Uterus (tissue), 4 donors: ENCODE measurements at places on chromosomes 2 and 18.

DNA sequence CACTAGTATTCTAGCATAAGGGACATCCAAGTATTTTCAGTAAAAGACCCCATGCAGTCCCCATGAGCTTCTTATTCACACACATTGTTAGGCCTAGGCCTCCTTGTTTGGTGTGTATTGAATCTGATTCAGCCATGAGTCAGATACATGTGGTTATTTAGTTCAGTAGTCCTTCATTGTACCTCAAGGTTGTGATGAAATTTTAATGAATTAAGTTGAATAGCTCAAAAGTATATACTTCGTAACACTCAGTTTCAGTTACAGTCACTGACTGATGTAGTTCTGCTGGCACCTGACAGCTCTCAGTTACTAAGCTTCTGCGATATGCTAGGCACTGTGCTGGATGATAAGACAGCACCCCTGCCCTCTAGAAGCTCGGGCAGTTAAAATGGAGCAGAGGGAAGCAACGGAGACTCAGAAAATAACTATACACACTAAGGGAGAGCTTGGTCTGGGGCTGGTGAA is 86.4 kb downstream of the XRCC5 start:
- DNase-seq, result no peak

DNA sequence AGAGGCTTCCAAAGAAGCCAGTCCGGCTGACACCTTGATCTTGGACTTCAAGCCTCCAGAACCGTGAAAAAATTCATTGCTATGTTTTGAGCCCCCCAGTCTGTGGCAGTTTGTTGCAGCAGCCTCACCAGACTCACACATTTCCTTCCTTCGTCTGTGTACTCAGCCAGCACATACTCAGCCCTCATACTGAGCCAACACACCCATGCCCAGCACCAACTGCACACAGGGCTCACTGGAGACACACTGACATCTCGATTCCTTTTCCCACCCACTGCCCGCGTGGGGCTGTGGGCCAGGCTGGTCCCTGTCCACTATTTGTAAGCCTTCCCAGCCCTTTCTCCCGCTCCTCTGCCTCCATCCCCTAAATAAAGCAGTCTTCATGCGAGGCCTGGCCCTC is 24.1 kb upstream of the NMUR1 start:
- no peak for DNase-seq

DNA sequence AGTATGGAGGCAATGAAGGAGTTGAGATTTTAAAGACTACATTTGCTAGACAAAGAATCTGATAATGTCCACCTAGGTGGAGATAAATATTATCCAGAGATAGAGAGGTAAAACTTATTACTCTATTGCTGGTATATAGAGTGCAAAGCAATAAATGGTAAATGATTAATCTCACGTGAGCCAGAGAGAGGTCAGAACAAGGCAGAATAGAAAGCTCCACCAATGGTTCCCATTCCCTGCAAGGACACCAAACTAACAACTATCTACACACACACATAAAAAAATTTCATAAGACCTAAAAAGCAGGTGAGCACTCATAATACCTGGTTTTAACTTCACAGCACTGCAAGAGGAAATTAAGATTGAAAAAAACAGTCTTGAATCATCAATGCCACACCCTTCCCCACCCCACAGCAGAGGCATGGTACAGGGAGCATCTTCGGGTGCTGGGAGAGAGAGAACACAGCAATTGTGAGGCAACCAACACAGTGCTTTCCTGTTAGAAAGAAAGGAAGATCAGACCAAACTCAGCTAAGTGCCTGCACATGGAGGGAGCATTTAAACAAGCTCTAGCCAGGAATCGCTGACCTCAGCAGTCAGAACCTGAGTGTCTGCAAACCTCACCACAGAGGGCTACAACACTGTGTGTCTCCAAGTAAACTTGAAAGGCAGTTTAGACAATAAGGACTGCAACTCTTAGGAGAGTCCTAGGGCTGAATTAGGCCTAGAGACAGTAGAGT is 1432.6 kb upstream of the TMEFF2 start:
- DNase-seq, result no peak

- no peak for DNase-seq
These were observed 45.5 kb upstream of the COL3A1 start for GRCh38 chr2:188928643-188929042.

- no peak for DNase-seq
These were observed 101.5 kb upstream of the MGAT5 start for GRCh38 chr2:134152045-134153010.

- DNase-seq, result no peak
These were observed 398.4 kb upstream of the CHST9 start for GRCh38 chr18:27583466-27583865.

GRCh38 chr18:78984941-78985784 is 5.5 kb downstream of the SALL3 start:
- DNase-seq, result no peak

- DNase-seq, result no peak
These were observed 748.0 kb downstream of the DPP10 start for GRCh38 chr2:115190459-115190858.

- no peak for DNase-seq
These were observed 362.6 kb upstream of the ID2 start for GRCh38 chr2:8319219-8319618.

GRCh38 chr2:220743203-220743602 is 828.9 kb downstream of the EPHA4 start:
- DNase-seq, result no peak

DNA sequence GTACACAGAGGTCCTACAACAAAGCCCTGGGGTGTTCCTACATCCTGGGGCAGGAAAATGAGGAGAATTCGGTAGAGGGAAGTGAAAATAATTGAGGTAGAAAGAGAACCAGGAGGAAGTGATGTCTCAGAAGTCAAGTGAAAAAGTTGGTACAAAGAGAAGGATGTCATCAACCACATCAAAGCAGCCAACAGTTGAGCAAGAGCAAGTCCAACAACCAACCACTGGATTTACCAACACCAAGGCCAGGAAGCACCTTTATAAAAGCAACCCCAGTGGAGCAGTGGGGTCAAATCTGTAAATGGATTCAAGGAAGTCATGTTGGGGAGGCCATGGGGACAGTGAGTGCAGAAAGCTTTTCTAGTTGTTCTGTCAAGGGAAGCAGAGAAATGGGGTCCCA is 360.4 kb downstream of the ZNF516 start:
- DNase-seq, result no peak
